ENCODE measurements at places on chromosomes 11 and 22. TPM values are rescaled to one million over a fixed set of nuclear protein-coding genes. Genes with fewer than 3 reads are reported as not detected.

- no peaks in the 10 kb centered on the region for H3K27me3 ChIP-seq
- no peaks in the 10 kb centered on the region for H3K36me3 ChIP-seq
- no peak overlapping the region for H3K4me3 ChIP-seq
- no peak overlapping the region for H3K27ac ChIP-seq
Observed at GRCh38 chr11:119501777-119502405, 78.9 kb upstream of the THY1 start.

GRCh38 chr11:61075891-61076290 lies 26.4 kb upstream of the CD5 start:
- no peak for DNase-seq
- H3K36me3 ChIP-seq, result no peaks in the 10 kb centered on the region
- no peaks in the 10 kb centered on the region for H3K27me3 ChIP-seq
- no peaks in the 10 kb centered on the region for H3K4me1 ChIP-seq
- H3K27ac ChIP-seq, result no peak overlapping the region
- H3K4me3 ChIP-seq, result no peak overlapping the region

DNA sequence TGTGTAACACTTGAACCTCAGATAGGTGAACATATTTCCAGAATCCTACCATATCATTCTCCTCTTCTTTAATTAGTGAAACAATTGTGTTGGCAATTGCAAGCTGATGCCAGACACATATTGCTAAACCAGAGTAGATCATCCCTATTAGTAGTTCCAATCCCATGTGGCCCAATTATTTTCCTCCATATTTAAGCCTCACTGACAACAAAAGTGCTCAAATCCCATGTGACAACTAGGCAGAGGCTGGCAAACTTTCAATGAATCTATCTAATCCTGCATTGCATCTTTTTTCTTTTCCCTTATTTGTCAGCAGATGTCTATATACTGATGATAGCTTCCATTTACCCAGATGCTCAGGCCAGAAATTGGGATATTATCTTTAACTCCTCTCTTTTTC lies 90.4 kb downstream of the GRIA4 start:
- H3K4me1 ChIP-seq, result no peaks in the 10 kb centered on the region
- no peak overlapping the region for H3K27ac ChIP-seq
- no peak overlapping the region for H3K4me3 ChIP-seq
- H3K36me3 ChIP-seq, result no peaks in the 10 kb centered on the region
- no peaks in the 10 kb centered on the region for H3K27me3 ChIP-seq

GRCh38 chr11:46617134-46617971 lies at the start of the genes ATG13 and HARBI1:
TSS of gene ATG13 (plus strand) at chr11:46617553. CDS start at chr11:46644292, 26,739 bp downstream.
TSS of gene HARBI1 (minus strand) at chr11:46617227. CDS start at chr11:46616237, 990 bp downstream.
- no peaks in the 10 kb centered on the region for H3K36me3 ChIP-seq
- peaks cover 9% of the 10 kb centered on the region for H3K4me1 ChIP-seq
- peak within 1 kb of the TSS; percentile 99 for H3K4me3 ChIP-seq

GUCY1A2 gene
- 4.4 TPM for total RNA-seq

TECTA gene
- 0.93 TPM for total RNA-seq

LIF gene
- 0.08 TPM for total RNA-seq

GLYATL1 gene
- 64.9 TPM for total RNA-seq

SESN3 gene
- total RNA-seq, result 3.8 TPM

OR52N2 gene
- total RNA-seq, result not detected

Data from liver (tissue), 10 donors.